ENCODE measurements at places on chromosomes 16 and 17.
A peak's percentile ranks its signal among the peaks of the same experiment; 100 is the strongest.

- no peaks in the 10 kb centered on the region for H3K36me3 ChIP-seq
- peaks cover 27% of the 10 kb centered on the region for H3K4me1 ChIP-seq
- H3K27me3 ChIP-seq = no peaks in the 10 kb centered on the region
Observed at GRCh38 chr17:9269350-9270035, 248.2 kb downstream of the NTN1 start.

DNA sequence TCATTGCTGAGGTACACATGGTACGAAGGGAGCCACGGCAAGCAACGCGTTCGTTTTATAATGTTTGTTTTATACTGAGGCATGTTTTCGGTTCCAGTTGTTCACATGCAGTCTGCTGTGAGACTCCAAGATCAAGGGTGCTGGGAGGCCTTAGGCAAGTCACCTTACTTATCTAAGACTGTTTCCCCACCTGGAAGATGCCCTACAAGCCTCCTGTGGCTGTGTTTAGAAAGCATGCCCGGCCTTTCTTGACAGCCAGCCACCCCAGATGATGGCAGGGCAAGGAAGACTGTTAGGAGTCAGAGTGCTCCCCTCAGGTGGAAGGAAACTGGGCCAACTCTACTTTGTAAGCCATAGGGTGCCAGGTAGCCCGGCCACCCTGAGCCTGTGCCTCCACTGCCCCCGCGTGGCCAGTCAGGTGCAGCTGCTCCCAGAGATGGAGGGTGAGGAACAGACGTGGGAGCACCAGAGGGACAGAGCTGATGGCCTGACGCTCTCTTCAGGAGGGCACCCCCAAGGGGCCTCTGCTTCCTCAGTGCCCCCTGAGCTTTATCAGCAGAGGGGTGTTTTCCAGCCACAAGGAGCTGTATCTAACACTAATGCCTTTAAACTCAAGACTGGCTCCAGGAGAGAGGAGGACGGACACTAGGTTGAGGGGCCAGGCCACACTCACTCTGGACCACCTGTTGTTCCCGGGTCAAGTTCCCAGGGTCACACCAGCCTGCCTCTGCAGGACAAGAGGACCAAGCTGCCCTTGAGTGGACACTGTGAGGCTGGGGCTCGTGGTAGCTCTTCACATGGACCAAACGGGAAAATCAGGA, 5.4 kb downstream of the NAT9 start:
- no peak overlapping the region for H3K4me3 ChIP-seq
- peaks cover 60% of the 10 kb centered on the region for H3K36me3 ChIP-seq
- no peaks in the 10 kb centered on the region for H3K27me3 ChIP-seq
- peak overlapping the region; percentile 32 for H3K27ac ChIP-seq
- H3K4me1 ChIP-seq = peaks cover 15% of the 10 kb centered on the region
- DNase-seq = no peak

GRCh38 chr17:20174588-20175265, 165.6 kb downstream of the SPECC1 start:
- no peaks in the 10 kb centered on the region for H3K36me3 ChIP-seq
- DNase-seq = no peak
- H3K27ac ChIP-seq = no peak overlapping the region
- H3K27me3 ChIP-seq = no peaks in the 10 kb centered on the region
- H3K4me3 ChIP-seq = no peak overlapping the region
- H3K4me1 ChIP-seq = no peaks in the 10 kb centered on the region

- H3K27me3 ChIP-seq = peaks cover 57% of the 10 kb centered on the region
- DNase-seq = no peak
- H3K36me3 ChIP-seq = no peaks in the 10 kb centered on the region
- no peak overlapping the region for H3K4me3 ChIP-seq
Observed at GRCh38 chr16:85138825-85139627, 26.8 kb upstream of the CIBAR2 start.

GRCh38 chr17:45366049-45366448, 49.2 kb upstream of the MAP3K14 start:
- peaks cover 11% of the 10 kb centered on the region for H3K27me3 ChIP-seq
- no peak overlapping the region for H3K27ac ChIP-seq
- DNase-seq = no peak

GRCh38 chr17:40069751-40070708, 7.3 kb downstream of the THRA start:
- peaks cover 85% of the 10 kb centered on the region for H3K4me1 ChIP-seq
- no peak overlapping the region for H3K4me3 ChIP-seq
- peaks cover 7% of the 10 kb centered on the region for H3K36me3 ChIP-seq
- H3K27ac ChIP-seq = peak overlapping the region; percentile 83
- no peak for DNase-seq

DNA sequence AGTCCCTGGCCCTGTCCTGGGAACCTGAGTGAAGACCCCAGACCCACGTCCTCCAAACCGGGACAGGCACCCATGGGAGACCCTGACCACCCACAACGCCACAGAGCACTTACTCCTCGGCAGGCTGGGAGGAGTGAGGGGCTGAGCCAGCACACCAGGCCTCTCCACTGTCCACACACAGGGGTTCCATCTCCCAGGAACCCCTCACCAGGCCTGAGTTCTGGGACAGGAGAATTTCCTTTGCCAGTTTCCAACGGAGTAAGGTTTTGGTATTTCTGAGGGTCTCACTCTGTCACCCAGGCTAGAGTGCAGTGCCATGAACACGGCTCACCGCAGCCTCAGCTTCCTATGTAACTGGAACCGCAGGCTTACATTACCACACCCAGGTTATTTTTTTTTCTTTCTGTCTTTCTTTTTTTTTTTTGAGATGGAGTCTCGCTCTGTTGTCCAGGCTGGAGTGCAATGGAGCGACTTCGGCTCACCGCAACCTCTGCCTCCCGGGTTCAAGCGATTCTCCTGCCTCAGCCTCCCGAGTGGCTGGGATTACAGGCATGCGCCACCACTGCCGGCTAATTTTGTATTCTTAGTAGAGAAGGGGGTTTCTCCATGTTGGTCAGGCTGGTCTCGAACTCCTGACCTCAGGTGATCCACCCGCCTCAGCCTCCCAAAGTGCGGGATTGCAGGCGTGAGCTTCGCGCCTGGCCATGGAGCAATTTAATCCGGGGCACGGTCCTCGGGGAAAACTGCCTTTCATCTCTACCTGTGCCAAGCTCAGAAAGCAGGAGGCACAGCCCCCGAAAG, 1.6 kb downstream of the PGAP6 start:
- H3K27ac ChIP-seq = no peak overlapping the region
- H3K36me3 ChIP-seq = peaks cover 23% of the 10 kb centered on the region
- DNase-seq = no peak
- no peaks in the 10 kb centered on the region for H3K27me3 ChIP-seq
- peaks cover 17% of the 10 kb centered on the region for H3K4me1 ChIP-seq

DNA sequence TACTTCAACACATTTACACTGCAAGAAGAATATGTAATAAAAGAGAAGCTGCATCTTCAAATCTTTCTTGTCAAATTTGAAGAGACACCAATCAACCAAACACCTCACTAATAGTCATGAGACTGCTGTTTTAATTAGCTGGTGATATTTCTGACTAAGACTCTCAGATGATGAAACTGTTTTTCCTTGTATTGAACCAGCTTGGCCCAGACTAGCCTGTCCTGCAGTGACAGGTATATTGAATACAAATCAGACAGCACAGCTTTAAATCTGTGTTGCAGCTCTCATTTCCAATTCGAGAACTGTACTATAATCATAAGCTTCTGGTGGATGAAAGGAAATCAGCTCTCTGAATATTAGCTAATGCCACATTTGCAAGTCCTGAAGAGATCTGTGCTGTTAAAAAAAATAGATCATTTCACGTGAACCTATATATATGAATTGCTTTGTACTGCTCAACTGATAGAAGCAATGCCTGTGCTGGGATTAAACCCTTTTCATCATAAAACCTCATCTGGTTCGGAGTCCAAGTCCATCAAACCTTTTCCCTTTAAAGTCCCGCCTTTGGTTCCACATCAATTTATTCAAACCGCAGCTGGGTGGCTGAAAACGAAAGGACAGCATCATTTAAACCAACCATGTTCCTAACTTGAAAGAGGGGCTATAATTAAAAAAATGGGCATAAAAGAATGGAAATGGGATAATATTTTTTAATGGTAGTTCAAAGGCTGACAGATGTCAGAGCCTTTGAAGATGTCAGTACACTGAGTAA, 306.2 kb downstream of the CEP112 start:
- H3K27ac ChIP-seq = no peak overlapping the region
- H3K4me1 ChIP-seq = no peaks in the 10 kb centered on the region
- H3K4me3 ChIP-seq = no peak overlapping the region
- H3K36me3 ChIP-seq = no peaks in the 10 kb centered on the region

- peaks cover 67% of the 10 kb centered on the region for H3K36me3 ChIP-seq
- H3K4me1 ChIP-seq = no peaks in the 10 kb centered on the region
- H3K27ac ChIP-seq = no peak overlapping the region
- no peak for DNase-seq
Observed at GRCh38 chr16:84774810-84775209, 45.0 kb upstream of the CRISPLD2 start.

- H3K36me3 ChIP-seq = peaks cover 78% of the 10 kb centered on the region
- peaks cover 13% of the 10 kb centered on the region for H3K4me1 ChIP-seq
- H3K4me3 ChIP-seq = no peak overlapping the region
- H3K27ac ChIP-seq = no peak overlapping the region
Observed at GRCh38 chr17:63694950-63695773, 4.8 kb downstream of the LIMD2 start.

- H3K4me3 ChIP-seq = no peak overlapping the region
- H3K27ac ChIP-seq = no peak overlapping the region
- DNase-seq = no peak
- no peaks in the 10 kb centered on the region for H3K4me1 ChIP-seq
- no peaks in the 10 kb centered on the region for H3K27me3 ChIP-seq
- H3K36me3 ChIP-seq = no peaks in the 10 kb centered on the region
Observed at GRCh38 chr16:69494991-69495392, 70.6 kb downstream of the CYB5B start.

DNA sequence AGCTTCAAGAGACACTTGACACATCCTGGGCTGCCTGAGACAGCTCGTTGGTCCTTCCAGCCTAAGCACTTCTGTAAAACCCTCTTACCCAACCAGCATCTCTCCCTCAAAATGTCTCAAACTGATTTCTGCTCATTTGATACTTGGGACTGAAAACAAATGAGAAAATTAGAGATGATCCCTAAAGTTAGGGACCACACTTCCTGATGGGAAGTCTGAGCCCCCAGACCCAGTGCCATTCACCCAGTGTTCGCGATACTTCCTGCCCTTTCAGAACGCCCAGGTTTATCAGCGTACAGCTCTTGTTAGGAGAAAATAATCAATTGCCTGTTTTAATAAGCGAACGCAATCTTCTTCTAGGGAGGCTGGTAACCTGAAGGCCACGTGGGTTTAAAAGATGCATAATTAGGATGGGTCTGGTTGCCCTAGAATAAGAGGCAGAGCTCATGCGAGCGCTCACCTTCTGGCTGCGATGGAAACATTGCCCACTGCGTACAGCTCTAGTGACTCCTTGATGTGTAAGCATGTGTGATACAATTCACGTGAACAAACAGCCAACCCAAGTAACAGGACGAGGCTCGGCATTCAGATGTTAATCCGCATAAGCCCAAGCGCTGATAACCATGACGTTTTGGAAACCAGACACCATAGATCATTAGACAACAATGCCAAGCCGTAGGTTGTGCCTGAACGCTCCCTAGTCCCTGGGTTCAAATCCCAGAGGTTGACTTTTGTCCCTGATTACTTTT, 213.1 kb downstream of the FOXL1 start:
- H3K27ac ChIP-seq = no peak overlapping the region
- H3K36me3 ChIP-seq = no peaks in the 10 kb centered on the region
- no peaks in the 10 kb centered on the region for H3K4me1 ChIP-seq
- no peaks in the 10 kb centered on the region for H3K27me3 ChIP-seq

- H3K27me3 ChIP-seq = no peaks in the 10 kb centered on the region
- DNase-seq = no peak
- peaks cover 28% of the 10 kb centered on the region for H3K36me3 ChIP-seq
- H3K4me1 ChIP-seq = no peaks in the 10 kb centered on the region
- H3K27ac ChIP-seq = no peak overlapping the region
Observed at GRCh38 chr16:23433261-23433920, 19.6 kb downstream of the COG7 start.

- H3K4me1 ChIP-seq = peaks cover 25% of the 10 kb centered on the region
- no peaks in the 10 kb centered on the region for H3K36me3 ChIP-seq
- H3K27me3 ChIP-seq = no peaks in the 10 kb centered on the region
- H3K27ac ChIP-seq = no peak overlapping the region
- DNase-seq = no peak
Observed at GRCh38 chr16:30920891-30921290, 2.5 kb upstream of the FBXL19 start.

- no peaks in the 10 kb centered on the region for H3K36me3 ChIP-seq
- no peak overlapping the region for H3K27ac ChIP-seq
- H3K27me3 ChIP-seq = no peaks in the 10 kb centered on the region
- no peaks in the 10 kb centered on the region for H3K4me1 ChIP-seq
Observed at GRCh38 chr16:64362193-64362592, 759.7 kb downstream of the CDH11 start.

DNA sequence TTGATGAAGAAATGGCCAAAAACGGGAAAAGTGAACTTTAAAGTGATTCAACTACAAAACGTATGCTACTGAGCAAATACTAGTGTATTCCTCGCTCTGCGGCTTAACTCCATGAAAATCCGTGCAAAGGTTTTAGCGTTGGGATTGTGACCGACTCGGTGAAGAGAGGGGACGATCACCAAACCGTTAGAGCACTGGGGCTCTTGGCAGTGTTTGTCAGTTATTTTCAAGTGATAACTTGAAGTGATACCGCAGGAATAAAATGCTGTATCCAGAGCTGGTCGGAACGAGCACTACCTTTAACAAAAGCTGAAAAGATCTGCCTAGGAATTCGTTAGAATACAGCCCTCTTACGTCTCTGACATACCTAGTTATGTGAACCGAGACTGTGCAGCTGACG, 773 bp upstream of the PPM1D start:
- DNase-seq = no peak
- no peak overlapping the region for H3K27ac ChIP-seq
- peak overlapping the region; percentile 92 for H3K4me3 ChIP-seq

- DNase-seq = no peak
- no peaks in the 10 kb centered on the region for H3K27me3 ChIP-seq
- H3K36me3 ChIP-seq = no peaks in the 10 kb centered on the region
- H3K4me3 ChIP-seq = no peak overlapping the region
Observed at GRCh38 chr16:47865337-47865855, 290.4 kb downstream of the ABCC12 start.

GRCh38 chr17:79556271-79556670, 54.6 kb downstream of the RBFOX3 start:
- H3K4me1 ChIP-seq = no peaks in the 10 kb centered on the region
- DNase-seq = no peak
- H3K27ac ChIP-seq = no peak overlapping the region
- H3K4me3 ChIP-seq = no peak overlapping the region

DNA sequence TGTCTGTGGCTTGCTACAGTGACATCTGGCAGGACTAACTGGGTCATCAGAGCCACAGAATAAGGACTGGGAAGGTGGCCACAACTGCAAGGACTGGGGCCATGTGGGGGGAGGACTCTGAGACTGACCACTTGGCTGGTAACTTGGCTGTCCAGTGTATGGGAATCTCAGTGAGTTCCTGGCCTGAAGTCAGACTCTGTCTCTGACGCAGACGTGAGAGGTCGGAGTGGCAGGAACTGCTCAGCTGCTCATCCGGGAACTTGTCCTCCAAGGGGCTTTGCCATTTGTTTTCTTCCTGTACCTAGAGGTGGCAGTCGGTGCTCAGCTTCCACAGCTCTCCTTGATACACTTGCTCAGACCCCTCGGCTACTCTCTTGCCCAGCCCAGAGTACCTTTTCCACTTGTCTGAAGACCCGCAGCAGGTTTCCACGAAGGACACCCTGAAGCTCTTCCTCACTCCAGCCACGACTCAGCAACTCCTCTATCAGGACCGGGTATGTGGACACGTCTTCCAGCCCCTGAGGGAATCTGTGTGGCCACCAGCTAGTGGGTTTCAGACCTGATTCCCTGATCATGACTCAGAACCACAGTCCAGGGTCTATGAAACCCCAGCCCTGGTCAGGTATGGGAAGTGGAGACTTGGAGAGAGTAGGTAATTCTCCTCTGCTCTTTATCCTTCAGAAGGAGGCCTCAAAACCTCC, 7.3 kb upstream of the DPEP3 start:
- H3K4me1 ChIP-seq = peaks cover 7% of the 10 kb centered on the region
- DNase-seq = no peak
- H3K36me3 ChIP-seq = no peaks in the 10 kb centered on the region
- H3K27me3 ChIP-seq = no peaks in the 10 kb centered on the region
- H3K4me3 ChIP-seq = no peak overlapping the region
- no peak overlapping the region for H3K27ac ChIP-seq
